ENCODE measurements at places on chromosomes 1 and 21. TPM values are rescaled to one million over a fixed set of nuclear protein-coding genes. Genes with fewer than 3 reads are reported as not detected.

ADAMTS4 gene
- total RNA-seq = 207 TPM

DNA sequence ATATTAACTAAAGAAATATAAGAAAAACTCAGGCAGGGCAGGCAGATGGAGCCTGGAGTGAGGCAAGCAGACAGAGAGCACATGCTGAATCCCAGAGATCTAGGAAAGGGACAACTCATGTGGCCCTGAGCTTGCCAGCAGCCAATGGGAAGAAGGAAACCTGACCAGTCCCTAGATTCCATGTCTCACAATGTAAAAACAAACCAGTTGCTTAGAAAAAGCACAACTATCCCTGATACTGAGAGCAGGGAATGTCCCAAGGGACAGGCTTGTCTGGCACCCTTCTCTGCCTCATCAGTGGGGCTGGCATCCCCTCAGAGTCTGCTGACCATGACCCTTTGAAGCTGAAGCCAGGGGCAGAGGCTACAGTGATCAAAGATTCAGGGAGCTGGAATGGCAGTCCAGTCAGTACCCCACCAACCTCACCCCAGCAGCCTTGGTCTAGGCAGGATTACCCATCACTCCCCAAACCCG lies 27.8 kb downstream of the HSPG2 start:
- peak; percentile 81 for DNase-seq

CRABP2 gene
- 34.4 TPM for total RNA-seq

CLDN19 gene
- 0.94 TPM for total RNA-seq

DNA sequence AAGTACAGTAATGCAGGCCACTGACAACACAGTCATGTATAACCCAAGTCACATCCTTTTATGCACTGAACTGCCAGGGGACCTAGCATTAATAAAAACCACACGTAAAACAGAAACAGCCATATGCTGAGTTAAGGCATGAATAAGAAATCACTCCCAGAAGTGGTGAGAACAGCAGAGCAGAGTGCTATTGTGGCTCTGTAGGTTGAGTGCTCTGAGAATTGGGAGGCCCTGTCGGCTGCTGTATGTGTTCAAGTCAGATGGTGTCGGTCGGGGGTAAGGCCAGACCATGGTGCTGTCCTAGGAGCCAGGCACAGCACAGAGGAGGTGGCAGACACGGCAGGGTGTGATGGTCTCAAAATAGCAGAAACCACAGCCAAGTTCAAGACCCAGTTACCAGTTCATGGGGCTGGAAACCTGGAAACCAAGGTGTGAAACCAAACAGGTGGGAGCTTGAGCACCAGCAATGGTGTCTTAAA lies 126.6 kb upstream of the COA6 start:
- no peak for DNase-seq

- DNase-seq = no peak
Observed at GRCh38 chr1:111378791-111379190, 48.7 kb downstream of the OVGP1 start.

- no peak for DNase-seq
Observed at GRCh38 chr1:93842750-93843500, 36.1 kb downstream of the DNTTIP2 start.

STIL gene
- total RNA-seq = 0.65 TPM

ALDH4A1 gene
- total RNA-seq = 9.3 TPM

Data from aorta (tissue), 5 donors.